GM04504 (cell line): ENCODE measurements at places on chromosomes 2 and 18.

DNA sequence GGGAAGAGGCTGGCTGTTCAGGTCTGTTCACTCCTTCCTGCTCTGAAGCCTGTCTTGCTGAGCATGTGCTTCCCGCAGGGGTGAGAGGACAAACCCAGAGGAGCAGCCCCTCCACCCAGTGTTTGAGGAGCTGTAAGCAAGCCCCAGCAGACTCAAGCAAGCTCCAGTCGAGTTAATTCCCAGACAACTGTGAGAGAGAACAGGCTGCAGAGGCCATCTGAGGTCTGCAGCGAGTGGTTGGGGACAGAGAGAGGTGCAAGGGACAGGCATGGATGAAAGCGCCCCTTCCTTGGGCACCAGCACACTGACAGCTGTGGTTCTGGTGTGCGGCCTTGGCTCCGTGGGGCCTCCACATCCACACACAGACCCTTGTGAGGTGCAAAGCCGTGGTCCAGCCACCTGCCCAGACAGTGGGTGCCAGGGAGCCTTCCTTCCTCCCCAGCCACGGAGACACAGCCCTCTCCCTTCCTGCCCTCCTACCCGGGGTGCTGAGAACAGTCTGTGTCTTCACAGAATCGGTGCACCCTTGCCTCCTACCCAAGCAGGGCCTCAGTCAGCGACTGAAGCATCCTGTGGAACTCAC is 36.2 kb downstream of the MAL start:
- DNase-seq: no peak

DNA sequence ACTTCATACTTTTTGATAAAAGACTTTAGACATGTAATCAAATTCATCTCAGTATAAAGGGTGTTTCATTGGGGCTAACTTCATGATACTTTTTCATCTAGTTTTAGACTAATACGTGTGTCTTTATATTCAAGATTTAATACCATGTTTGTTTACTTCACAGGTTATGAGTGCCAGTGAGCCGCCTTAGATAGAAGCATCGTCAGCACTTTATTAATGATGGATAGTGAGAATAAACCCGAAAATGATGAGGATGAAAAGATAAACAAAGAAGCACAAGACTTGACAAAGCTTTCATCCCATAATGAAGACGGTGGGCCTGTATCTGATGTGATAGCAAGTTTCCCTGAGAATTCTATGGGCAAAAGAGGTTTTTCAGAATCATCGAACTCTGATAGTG is 33.1 kb downstream of the ZNF407 start:
- no peak for DNase-seq

GRCh38 chr2:100484390-100484789 is 14.1 kb downstream of the NMS start:
- no peak for DNase-seq

- DNase-seq: no peak
Measured at GRCh38 chr18:9835825-9836224, 49.9 kb upstream of the TXNDC2 start.

- DNase-seq: no peak
Measured at GRCh38 chr2:211730215-211730614, 808.4 kb downstream of the ERBB4 start.

GRCh38 chr2:240962300-240963064 is 35.9 kb upstream of the SNED1 start:
- no peak for DNase-seq

DNA sequence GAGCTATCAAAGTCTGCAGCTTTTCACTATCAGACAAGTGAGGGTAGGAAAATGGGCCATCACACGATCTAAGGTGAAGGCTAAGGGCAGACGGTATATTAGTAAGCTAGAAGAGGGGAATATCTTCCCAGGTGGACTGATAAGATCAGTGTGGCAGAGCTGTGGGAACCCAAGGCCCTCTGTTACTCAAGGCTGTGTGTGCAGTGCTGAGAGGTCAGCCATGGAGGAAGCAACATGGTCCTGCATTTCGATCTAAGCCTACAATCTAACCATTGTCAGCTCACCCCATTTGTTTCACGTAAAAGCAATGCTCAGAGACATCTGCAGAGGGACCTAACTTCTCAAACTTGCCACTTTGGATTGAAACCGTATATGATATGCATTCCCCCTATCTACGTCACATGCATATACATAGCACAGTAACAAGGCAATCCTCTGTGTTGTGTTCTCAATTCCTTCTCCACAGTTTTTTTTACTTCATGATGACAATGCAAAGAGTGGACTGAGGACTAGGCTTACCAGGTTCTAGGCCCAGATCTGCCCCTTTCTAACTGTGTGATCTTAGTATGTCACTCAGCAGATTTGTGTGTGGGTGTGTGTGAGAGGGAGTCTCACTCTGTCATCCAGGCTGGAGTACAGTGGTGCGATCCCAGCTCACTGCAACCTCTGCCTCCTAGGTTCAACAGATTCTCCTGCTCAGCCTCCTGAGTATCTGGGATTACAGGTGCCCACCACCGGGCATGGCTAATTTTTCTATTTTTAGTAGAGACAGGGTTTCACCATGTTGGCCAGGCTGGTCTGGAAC is 45.2 kb downstream of the SLC8A1 start:
- DNase-seq: no peak

DNA sequence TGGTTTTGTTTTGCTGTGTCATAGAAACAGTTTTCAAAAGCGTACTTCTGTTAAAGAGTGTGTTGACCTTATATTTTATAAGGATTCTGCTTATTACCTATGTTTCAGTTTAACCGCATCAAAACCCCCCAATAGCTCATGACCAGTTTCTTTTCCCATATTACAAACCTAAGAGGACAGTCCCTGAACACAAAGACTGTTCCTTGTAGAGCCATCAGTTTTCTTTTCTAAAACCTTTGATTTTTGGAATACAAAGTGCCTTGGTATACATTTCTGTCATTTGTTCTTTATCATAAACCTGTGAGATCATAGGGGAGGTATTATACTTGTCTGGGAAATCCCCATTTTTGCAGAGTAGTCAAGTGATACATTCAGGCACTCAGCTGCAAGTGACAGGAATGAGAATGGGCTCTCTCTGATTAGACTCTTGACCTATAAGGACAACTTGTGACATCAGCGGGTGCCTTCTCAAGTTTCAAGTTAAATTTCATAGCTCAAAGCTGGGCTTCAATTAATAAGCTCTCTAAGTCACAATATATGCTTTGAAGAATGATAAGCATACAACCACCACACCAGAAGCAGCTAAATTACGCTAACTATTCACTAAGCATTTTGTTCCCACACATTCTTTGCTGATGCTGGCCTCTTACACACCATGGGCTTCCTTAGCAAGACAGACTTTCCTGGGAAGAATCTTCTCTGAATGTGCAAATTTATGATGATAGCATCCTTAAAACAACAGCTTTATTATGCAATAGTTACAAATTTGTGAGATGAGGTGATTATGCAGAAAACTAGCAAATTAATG is 97.5 kb upstream of the CD302 start:
- no peak for DNase-seq

DNA sequence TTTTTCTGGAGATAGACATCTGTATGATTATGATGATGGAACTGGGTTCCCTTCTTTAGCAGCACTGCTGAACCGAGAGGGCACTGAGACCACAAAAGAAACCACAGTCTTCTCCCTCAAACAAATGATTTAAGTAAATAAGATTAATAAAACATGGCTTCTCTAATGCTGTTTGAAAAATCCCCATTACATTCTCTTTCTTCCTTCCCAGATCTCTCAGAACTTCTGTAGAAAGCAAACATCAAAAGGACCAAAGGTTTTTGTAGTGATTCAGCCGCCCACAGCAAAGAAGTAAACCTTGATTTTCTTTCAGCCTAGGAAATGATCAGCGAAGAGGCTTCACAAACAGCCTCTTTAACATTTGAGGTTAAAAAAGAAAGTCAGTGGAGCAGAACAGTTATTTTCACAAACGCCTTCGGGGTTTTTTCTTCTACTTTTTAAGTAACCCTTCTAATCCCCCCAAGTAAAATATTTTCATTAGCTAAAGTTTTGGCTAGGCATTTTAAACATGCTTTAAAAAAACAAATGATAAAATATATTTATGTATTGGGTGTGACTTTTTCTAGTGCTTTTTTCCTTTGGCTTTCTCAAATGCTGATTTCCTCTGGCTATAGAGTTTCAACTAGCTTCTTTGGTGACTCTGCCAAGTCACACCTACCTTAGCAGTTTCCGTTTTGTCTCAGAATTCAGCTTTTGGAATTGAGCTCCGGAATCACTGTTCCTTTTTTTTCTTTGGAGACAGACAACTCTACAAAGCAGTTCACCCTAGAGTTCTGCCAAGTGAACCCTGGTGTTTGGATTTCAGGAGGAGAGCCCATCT is 89.6 kb downstream of the UPP2 start:
- no peak for DNase-seq

- DNase-seq: peak; percentile 28
Measured at GRCh38 chr2:29921560-29921915, at the start of gene ALK. TSS of gene ALK (minus strand) at chr2:29921586. CDS start at chr2:29920659, 927 bp downstream.

GRCh38 chr2:51219468-51219867 is 187.5 kb upstream of the NRXN1 start:
- DNase-seq: no peak

DNA sequence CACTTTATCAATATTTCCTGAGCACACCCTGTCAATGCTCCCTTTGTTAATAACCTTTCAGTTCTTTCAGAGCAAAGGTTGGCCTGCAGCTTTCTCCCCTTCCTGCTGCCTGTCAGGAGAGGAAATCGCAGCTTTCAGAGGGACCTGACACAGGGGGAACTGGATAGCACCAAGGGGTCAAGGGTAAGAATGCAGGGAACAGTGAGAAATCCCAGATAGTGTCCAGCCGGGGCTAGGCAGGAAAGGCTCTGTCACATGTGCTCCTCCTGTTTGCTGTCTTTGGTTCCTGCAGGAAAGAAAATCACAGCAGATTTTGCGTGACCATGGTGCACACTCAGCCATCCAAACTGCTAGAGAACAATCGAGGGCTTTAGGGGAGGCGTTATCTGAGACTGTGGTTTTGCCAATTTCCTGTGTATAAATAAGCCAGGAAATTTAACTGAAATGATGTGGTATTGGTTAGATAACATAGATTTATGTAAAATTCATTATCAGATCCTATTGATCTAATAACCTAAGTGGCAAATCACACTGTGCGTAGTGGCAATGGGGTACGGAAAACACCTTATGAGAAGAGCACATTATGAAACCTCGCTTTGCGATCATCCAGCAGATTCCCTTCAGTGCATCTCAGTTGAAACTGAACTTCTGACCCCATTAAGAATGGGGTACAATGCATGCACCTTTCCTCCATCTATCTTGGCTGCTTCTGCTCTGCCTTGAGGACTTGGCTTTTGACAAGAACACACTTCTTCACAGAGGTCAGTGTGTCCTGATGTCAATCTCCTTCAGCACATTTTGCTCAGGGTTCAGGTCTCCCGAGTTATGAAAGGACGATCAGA is 178.0 kb downstream of the ICOS start:
- DNase-seq: no peak

DNA sequence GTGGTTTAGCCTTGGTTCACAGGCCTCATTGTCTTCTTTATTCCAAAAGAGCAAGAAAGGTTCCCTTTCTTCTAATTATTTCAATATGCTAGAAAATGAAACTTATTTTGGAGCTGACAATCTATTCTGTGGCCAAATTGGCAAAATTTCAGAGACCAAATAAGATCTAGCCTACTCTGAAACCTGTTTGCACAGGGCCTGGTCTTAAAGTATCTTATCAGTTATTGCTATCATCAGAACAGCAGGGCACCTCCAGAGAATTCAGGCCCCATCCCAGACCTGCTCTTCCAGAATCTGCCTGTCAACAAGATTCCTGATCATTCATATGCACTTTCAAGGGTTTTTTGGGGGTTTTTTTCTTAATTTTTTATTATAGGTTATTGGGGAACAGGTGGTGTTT is 198.7 kb downstream of the ANAPC1 start:
- no peak for DNase-seq

GRCh38 chr2:14678761-14679160 is 46.2 kb downstream of the LRATD1 start:
- peak; percentile 15 for DNase-seq

GRCh38 chr2:143954186-143954585 is 565.7 kb downstream of the ZEB2 start:
- DNase-seq: no peak

GRCh38 chr2:201768918-201769317 is 11.8 kb downstream of the ALS2 start:
- no peak for DNase-seq

DNA sequence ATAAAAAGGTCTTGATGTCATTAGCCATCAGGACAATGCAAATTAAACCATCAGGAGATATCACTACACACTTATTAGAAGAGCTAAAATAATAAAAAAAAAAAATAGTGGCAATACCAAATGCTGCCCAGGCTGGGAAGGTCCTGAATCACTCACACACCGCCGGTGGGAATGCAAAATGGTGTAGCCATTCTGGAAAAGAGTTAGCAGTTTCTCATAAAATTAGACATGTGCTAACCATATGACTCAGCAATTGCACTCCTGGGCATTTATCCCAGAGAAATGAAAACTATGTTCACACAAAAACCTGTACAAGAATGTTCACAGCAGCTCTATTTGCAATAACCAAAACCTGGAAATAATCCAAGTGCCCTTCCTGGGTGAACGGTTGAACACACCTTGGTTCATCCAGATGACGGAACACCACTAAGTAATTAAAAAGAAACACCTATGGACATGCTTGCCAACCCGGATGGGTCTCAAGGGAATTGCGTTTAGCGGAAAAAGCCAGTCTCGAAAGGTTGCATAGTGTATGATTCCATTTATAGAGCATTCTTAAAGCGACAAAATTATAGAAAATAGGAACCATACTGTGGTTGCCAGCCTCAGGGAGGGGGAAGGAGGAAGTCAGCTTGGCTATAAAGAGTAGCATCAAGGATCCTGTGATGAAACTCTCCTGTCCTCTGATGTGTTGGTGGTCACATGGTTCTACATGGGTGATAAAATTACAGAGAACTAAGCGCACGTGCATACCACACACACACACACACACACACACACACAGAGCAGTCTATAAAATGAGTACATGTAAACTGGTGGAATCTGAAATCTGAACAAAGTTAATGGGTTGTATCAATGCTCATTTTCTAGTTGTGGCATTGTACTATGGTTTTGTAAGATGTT is 4.6 kb downstream of the MBP start:
- DNase-seq: peak; percentile 87
